ENCODE measurements at places on chromosomes 4 and X.

- DNase-seq, result no peak
Measured at GRCh38 chr4:91257721-91258120, 1046.0 kb upstream of the GRID2 start.

- no peak for DNase-seq
Measured at GRCh38 chr4:67344594-67345380, 200.5 kb downstream of the CENPC start.

DNA sequence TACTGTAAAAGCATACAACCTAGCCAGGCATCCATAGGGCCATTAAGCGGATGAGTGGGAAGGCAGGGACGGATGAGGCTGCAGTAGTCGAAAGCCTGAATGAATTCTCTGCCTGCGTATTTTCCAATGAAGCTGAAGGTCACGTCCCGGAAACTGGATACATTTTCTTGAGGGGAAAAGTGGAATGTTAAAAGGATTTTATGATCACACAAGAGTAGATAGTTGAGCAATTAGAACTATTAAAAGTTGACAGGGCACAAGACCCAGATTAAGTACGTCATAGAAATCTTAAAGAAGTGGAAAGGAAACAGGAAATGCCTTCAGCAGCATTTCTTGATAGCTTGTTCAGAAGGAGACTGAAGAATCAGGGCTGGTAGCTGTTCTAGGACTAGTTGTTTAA lies 98.3 kb upstream of the CXXC4 start:
- DNase-seq, result no peak

GRCh38 chrX:134603806-134604700 lies 54.2 kb downstream of the PLAC1 start:
- DNase-seq, result no peak

DNA sequence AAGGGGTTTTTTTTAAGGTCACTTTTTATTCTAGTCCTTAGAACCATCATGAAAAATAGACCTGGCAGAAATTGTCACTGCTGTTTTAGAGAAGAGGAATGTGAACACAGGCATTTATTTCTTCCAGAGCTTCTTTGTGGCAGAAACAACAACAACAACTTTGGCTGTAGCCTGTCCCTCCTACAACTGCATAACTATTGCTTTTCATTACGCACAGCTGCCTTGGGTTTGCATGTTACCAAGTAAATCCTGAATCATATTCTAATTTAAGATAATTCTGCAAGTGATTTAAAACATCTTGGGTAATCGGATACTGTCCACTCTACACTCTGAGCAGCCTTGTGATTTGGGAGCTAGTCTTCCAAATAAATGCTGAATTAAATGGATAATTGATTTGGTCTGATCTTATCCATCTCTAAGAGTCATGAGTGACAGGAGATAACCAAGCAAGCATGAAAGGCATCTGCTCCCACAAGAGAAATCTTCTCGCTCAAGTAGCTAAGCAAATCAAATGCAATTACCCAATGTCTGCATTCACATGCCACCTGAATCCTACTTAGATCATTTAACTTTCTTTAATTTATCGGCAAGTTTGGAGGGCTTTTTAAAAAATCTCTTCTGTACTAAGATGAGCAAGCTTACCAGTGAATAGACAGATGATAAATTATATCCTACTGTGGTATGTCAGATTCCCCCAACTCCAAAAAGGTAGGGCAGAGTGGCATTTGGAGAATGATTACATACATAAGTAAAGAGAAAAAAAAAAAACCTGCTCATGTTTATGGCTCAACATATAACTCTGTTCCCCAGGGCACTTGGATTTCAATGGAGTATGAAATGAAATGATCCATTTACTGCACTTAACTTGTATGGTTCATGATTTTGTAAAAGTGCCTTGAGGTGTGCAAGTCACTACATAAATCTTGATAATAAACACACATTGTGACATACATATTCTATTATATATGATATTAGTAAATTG lies 73.6 kb downstream of the EGF start:
- DNase-seq, result no peak

- DNase-seq, result no peak
Measured at GRCh38 chrX:41022566-41022965, 62.7 kb upstream of the USP9X start.

DNA sequence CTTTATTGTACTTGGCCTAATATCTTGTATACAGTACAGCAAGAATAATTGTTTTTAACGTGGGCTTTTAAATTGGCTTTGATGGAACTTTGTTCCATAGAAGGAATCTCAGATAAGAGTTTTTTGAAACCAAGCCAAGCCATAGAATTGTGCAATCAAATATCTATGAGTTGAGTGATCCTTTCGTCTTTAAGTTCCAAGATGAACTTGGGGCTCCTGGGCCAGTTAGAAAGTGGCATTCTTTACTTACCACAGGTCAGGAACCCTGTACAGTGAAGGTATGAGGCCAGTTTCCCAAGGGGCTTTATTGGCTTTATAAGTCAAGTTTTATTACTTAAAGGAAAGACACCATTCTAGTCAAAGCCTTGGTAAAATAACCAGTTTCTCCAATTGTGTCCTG lies 2104.2 kb downstream of the PCDH7 start:
- no peak for DNase-seq

DNA sequence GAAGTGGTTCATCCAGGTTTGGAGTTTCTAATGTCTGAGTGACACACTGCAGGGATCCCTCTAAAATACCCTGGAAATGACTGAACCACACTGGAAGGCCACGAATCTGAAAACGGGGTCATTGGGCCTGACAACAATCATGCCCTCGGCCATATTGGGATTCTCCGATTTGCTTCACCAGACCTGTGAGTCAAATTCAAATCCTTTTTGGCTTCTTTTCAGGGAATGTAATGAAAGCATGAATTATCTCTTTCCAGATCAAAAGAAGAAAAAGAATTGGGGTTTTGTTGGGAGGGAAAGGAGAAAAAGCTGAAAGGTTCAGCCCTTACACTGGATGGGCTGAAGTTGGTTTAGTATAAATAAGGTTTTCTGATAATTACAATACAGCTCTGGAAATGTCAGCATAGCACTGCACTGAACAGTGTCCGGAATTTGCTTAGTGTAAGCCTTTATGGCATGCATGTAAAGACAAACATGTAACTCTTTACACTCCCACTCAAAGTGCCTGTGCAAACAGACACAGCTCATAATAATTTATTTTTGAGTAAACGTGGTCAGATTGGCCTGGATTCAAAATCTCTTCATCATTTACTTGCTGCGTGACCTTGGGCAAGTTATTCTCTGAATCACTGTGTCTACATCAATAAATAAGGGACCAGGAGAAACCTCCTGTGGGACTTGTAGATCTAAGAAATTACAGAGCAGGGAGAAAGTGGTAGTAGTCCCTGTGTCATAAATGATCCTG lies 21.4 kb downstream of the CT47C1 start:
- DNase-seq, result no peak

DNA sequence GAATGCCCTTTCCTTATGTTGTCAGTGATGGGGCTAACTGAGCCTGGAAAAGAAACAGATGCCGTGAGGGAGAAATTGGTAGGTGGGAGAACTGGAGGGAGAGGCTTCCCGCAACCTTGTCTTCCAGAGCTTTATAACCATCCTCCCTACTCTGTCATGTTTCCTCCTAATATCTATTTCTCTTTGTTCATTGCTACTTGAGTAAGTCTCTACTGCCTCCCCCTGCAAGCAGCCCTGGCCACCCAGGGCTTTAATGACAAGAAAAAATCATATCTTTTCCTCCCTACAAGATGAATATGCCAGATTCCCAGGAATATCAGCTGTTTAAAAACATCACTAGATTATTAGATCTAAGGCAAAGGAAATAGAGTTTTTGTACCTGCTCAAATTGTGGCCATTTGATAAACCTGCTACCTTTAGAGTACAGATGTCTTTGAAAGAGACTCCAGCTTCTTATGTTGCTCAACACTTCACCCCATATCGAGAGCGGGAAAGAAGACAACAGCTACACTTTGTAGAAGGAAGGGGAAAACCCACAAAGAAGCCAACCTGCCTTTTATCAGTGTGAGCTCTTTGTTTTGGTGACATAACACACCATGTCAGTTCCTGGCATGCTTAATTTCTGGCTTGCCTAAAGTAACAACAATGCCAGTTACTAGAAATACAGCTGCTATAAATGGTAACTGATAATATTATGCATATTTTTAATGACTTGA lies 186.6 kb upstream of the LEF1 start:
- no peak for DNase-seq

DNA sequence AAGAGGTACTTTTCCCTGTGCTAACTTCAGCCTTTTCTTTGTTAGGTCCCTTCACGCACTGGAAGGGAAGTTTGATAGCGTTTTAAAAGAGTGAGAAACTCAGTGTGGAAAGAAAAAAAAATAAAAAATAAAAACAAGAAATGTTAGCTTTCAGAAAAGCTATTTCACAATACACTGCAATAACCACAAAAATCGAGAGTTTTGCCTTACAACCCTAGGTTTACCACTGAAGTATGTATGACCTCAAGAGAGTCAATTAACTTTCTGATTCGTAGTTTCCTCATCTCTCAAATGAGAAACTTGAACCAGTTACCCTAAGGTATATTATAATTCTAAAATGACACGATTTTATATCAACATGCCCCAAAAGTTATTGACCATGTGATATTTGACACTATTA lies 93.9 kb upstream of the JADE1 start:
- no peak for DNase-seq

DNA sequence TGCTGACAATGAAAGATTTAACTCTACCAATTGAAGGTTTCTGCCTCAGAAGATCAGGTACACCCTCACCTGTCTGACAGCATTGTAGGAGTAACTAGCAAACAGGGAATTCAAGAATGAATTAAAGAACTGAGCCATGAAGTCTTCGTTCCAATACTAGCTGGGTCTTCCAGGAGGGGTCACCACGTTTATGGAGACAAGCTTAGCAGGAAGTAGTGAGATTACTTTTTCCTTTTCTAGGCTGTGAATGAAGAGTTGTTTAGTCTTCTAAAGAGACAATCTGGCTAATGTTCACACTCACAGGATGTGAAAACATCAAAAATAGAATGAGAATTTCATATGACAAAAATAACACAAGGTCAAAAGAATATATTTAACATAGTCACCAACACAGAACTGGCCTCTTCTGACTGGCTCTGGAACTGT lies 54.9 kb downstream of the REELD1 start:
- no peak for DNase-seq

- DNase-seq, result no peak
Measured at GRCh38 chrX:27765718-27766117, 42.1 kb upstream of the MAGEB10 start.

- DNase-seq, result no peak
Measured at GRCh38 chrX:110992611-110993010, 103.4 kb upstream of the PAK3 start.

DNA sequence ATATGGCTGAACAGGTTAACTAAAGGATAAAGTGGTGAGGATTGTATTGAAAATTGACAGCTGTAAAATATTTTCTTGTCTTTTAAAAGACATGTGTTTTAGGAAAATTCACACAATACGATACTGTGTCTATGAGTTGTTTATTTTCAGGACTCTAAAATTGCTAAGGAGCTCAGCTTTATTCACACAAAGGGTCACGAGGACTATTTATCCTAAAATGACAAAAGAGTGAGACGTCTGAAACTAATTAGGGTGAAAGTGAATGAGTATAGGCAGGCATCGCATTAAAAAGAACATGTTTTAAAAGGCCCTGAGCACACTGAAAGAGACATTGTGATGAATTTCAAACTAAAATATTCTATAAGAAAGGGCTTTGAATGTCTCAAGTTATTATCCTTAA lies 304.7 kb downstream of the SH2D1A start:
- DNase-seq, result no peak

DNA sequence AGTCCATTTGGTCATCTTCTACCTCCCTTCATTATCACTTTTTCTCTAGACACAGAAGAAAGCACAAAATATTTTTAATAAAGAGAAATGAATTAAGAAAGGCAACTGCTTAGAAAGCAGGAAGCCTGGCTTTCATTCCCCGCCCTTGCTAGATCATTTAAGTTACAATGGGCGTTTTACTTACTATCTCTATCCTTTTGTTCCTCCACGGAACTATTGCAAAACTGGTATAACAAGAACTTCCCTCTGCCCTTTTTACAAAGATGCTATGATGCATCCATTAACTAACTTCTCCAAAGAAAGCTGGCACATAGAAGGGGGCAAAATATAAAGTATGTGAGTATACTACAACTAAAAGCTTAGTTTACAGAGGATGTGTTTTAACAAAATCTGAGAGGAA lies 434.5 kb upstream of the FTHL17 start:
- no peak for DNase-seq

GRCh38 chr4:5757536-5757935 lies 46.5 kb downstream of the EVC start:
- DNase-seq, result no peak

DNA sequence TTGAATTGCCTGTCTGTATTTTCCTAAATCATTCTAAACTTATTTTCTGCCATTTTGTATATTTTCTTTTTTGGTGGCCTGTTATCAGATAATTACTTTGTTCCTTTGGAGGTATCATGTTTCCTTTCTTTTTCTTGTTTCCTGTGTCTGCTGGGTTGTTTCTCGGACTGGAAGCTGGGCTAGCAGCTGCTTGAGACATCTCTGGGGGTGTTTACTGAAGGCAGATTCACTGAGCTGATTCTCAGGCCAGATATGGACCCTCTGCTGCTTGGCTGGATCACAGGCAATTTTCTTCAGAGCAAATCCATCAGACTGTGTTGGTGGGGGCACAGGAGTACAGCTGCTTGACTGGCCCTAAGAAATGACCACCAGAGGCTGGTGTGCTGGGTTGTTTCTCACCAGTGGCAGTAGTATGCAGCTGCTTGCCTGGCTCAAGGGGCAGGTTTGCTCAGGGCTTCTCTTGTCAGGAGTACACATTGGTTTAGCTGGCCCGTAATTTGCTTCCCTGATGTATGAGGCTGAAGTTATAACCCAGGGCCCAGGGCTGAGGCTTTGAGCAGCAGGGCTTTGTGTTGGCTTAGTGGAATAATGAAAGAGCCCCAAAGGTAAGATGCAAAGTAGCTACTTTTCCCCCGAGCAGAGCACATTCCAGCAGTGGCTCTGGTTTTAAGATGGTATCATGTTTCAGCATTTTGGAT lies 680.6 kb downstream of the TECRL start:
- DNase-seq, result no peak

DNA sequence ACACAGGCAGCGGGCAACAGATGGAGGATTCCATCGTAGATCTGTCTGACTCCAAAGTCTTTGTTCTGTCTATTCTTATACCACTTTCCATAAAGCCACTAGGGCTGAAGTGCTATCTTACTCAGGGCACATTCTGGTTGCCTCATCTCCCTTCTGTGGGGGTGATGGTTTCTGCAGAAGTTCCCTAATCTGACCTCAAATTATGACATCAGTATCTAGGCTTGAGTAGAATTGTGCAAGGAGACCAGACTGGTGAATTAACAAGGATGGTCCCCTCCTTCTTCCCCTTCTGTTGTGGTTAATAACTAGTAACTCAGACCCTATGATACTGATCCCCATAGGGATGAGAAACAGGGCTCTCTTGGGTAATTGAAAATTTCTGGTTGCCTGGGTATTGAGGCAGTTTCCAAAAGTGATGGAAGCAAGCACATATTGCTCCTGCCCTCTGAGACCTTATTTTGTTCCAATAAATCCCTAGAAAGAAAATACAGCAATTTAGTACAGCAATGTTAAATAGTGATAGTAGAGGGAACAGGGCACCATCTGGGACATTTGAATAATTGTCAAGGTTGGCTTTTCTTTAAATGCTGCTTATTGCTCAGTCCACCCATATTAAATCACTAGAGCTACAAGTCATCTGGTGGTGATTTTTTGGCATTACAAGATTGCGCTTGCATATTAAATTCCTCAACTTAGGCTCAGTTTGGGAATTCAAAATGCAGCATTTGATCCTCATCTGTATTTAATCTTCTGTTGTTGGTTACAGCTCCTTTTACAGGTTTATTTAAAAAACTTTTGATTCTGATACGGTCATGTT lies 57.3 kb upstream of the AP1S2 start:
- DNase-seq, result no peak

Measured in glomerular endothelial cell (primary cell).